Neural progenitor cell (in vitro differentiated cells): ENCODE measurements at places on chromosomes 2 and 18. TPM values are rescaled to one million over a fixed set of nuclear protein-coding genes. Genes with fewer than 3 reads are reported as not detected.
A peak's percentile ranks its signal among the peaks of the same experiment; 100 is the strongest.

The TCF7L1 gene
- total RNA-seq, result 1.0 and 3.7 TPM in 2 replicates

DNA sequence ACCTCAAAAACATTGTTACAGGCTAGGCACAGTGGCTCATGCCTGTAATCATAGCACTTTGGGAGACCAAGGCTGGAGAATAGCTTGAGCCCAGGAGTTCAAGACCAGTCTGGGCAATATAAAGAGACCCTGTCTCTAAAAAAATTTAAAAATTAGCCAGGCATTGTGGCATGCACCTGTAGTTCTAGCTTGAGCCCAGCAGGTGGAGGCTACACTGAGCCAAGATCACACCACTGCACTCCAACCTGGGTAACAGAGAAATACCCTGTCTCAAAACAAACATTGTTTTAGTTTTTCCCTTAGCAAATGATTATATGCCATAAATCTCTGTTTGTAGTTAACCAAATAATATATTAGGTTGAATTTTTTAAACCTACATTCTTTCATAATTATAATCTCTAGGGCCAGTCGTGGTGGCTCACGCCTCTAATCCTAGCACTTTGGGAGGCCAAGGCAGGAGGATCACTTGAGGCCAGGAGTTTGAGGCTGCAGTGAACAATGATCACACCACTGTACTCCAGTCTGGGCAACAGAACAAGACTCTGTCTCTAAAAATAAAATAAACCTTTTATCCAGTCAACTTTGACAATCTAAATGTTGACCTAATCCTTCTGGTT lies 13.3 kb upstream of the CYP20A1 start:
- H3K27me3 ChIP-seq, result no peaks in the 10 kb centered on the region
- H3K4me1 ChIP-seq, result no peaks in the 10 kb centered on the region
- DNase-seq, result peak; percentile 42
- no peaks in the 10 kb centered on the region for H3K36me3 ChIP-seq

GRCh38 chr18:69936191-69936558 lies 11.5 kb downstream of the CD226 start:
- H3K27ac ChIP-seq, result no peak overlapping the region
- no peaks in the 10 kb centered on the region for H3K4me1 ChIP-seq

GRCh38 chr18:13338318-13338717 lies 119.8 kb downstream of the LDLRAD4 start:
- H3K4me1 ChIP-seq, result no peaks in the 10 kb centered on the region
- H3K36me3 ChIP-seq, result no peaks in the 10 kb centered on the region
- H3K4me3 ChIP-seq, result no peak overlapping the region
- no peaks in the 10 kb centered on the region for H3K27me3 ChIP-seq
- H3K27ac ChIP-seq, result no peak overlapping the region

- H3K27me3 ChIP-seq, result no peaks in the 10 kb centered on the region
- no peak for DNase-seq
- H3K4me3 ChIP-seq, result no peak overlapping the region
- H3K4me1 ChIP-seq, result peaks cover 11% of the 10 kb centered on the region
- H3K27ac ChIP-seq, result no peak overlapping the region
- H3K36me3 ChIP-seq, result peaks cover 5% of the 10 kb centered on the region
These were observed 7.4 kb downstream of the WDR43 start for GRCh38 chr2:28901841-28902240.

DNA sequence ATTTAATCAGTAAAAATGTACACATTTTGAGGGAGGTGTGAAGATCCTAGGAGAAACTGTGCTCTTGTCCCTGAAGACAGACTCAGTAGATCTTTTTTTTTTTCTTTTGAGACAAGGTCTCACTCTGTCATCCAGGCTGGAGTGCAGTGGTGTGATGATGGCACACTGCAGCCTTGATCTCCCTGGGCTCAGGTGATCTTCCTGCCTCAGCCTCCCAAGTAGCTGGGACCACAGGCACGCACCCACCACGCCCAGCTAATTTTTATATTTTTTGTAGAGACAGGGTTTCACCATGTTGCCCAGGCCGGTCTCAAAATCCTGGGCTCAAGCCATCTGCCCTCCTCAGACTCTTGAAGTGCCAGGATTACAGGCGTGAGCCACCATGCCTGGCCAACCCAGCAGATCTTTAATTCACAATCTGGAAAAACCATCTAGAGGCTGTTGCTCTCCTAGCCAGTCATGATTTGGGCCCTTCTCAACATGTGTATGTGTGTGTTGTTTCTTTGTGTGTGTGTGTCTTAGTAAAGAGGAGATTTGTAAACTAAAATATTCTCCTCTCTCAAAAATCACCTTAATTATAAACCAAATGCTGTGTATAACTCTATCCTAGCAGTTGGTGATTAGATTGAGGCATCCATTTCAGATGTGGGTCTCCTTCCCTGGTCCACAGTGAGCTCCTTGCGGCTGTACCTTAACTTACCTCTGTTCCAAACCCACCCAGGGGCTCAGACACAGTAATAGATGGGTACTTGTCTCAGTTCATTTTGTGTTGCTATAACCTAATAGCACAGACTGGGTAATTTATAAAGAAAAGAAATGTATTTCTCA lies 3.9 kb upstream of the MYCN start:
- DNase-seq, result no peak
- H3K36me3 ChIP-seq, result no peaks in the 10 kb centered on the region
- no peaks in the 10 kb centered on the region for H3K27me3 ChIP-seq
- H3K4me1 ChIP-seq, result peaks cover 12% of the 10 kb centered on the region

GRCh38 chr2:30394096-30394495 lies 53.0 kb upstream of the LCLAT1 start:
- DNase-seq, result no peak
- no peaks in the 10 kb centered on the region for H3K4me1 ChIP-seq
- H3K27ac ChIP-seq, result no peak overlapping the region
- no peak overlapping the region for H3K4me3 ChIP-seq
- no peaks in the 10 kb centered on the region for H3K36me3 ChIP-seq
- H3K27me3 ChIP-seq, result no peaks in the 10 kb centered on the region

The LCT gene
- total RNA-seq, result 0.03 TPM in 1 of 2 replicates, not detected in the other

DNA sequence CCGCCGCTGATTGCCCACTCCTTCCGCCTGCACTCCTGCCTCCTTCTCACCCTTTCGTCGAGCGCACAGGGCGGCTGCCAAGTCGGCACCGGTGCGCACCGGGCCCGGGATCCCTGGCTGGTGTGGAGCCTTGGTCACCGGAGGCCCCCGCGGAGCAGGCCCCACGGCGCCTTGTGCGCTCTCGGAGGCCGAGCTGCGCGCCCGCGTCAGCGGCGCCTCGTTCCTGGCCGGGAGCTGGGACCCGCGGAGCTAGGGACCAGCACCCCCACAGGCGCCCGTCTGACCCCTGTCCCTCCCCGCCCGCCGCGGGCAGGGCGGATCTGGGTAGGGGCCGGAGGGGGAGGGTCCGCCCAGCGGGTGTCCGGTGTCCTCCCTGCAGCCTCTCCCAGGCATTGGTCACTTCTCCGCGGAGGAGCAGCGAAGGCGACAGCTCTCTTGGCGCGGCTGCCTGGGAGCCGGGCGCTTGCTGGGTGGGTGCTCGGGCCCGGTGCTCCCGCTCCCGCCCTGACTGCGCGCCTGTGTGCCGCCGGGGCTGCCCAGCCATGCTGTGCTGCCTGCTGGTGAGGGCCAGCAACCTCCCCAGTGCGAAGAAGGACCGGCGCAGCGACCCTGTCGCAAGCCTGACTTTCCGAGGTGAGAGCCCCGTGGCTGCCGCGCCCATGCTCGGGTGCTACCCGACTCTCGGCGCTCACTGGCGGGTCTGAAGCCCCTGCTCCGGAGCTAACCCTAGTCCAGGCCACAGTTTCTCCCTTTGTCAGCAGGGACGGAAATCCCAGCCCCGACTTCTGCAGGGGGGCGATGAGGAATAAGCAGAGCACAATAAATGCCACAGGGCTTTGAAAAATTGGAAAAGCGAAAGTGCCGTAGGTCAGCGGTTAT lies 13.2 kb downstream of the DYSF start:
- peak overlapping the region; percentile 61 for H3K4me3 ChIP-seq
- no peak overlapping the region for H3K27ac ChIP-seq
- peaks cover 87% of the 10 kb centered on the region for H3K27me3 ChIP-seq

- no peaks in the 10 kb centered on the region for H3K36me3 ChIP-seq
- no peak overlapping the region for H3K4me3 ChIP-seq
These were observed 12.4 kb upstream of the IL1R1 start for GRCh38 chr2:102129951-102130646.

DNA sequence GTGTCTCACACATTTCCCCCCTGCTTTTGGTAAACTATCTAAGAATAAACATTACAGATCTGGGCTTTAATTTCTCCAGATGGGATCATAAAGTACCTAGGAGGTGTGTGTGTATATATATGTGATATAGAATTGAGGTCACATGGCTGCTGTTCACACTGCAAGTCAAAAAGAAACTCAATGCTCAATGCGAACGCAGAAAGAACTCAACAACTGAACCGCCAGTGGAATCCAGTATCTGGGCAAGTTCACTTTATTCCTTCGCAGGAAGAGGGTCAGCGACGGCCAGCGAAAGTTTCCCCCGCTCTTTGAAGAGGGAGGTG lies 17.7 kb downstream of the POU3F3 start:
- H3K27me3 ChIP-seq, result peaks cover 100% of the 10 kb centered on the region
- DNase-seq, result no peak
- no peaks in the 10 kb centered on the region for H3K36me3 ChIP-seq
- no peak overlapping the region for H3K27ac ChIP-seq
- peak overlapping the region; percentile 88 for H3K4me3 ChIP-seq

The FMNL2 gene
- 64.8 and 99.7 TPM in 2 replicates for total RNA-seq

The TP53I3 gene
- 25.8 and 36.5 TPM in 2 replicates for total RNA-seq

DNA sequence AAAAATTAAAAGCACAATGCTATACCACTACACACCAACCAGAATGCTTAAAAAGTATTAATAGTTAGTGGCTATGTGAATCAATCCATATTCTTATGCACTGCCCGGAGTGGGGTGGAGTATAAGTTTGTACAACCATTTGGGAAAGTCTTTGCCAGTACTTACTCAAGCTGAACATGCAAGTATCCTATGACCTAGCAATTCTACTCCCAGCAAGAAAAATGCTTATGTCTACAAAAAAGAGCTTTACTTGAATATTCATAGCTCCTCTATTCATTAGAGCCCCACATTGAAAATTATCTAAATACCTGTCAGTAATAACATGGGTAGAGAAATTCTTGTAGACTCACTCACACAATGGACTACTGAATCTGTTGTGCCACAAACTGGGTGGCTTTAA lies 21.4 kb upstream of the CNOT11 start:
- H3K4me3 ChIP-seq, result no peak overlapping the region
- no peak for DNase-seq
- no peaks in the 10 kb centered on the region for H3K4me1 ChIP-seq
- no peaks in the 10 kb centered on the region for H3K27me3 ChIP-seq

The CCDC178 gene
- total RNA-seq, result 0.31 and 0.51 TPM in 2 replicates

- no peak for DNase-seq
- H3K27ac ChIP-seq, result no peak overlapping the region
- peaks cover 7% of the 10 kb centered on the region for H3K4me1 ChIP-seq
- no peaks in the 10 kb centered on the region for H3K27me3 ChIP-seq
- H3K36me3 ChIP-seq, result no peaks in the 10 kb centered on the region
These were observed 420.3 kb upstream of the MMADHC start for GRCh38 chr2:150007815-150008430.

- H3K36me3 ChIP-seq, result no peaks in the 10 kb centered on the region
- H3K27me3 ChIP-seq, result no peaks in the 10 kb centered on the region
- no peak overlapping the region for H3K27ac ChIP-seq
- no peak for DNase-seq
These were observed 122.9 kb downstream of the EPB41L3 start for GRCh38 chr18:5420906-5421305.

DNA sequence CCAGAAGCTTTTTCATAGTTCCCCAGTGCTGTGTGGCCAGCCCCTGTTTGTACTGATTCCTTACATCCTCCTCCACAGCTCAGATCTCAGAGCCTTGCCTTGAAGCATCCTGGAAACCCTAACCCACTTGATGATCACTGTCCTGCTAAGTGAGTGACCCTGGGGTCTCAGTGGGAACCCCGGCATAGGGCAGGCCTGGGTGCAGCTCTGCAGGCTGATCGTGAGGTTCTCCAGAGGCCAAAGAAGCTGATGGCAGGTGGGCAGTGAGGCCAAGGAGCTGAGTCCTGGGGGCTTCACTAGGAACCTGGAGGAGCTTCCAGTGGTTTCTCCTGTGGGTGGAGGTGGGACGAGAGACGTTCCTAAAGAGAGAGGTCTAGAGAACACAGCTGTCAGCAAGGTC lies 47.4 kb upstream of the BIN1 start:
- H3K27me3 ChIP-seq, result no peaks in the 10 kb centered on the region
- H3K4me1 ChIP-seq, result peaks cover 3% of the 10 kb centered on the region
- no peaks in the 10 kb centered on the region for H3K36me3 ChIP-seq
- no peak for DNase-seq
- H3K27ac ChIP-seq, result no peak overlapping the region

DNA sequence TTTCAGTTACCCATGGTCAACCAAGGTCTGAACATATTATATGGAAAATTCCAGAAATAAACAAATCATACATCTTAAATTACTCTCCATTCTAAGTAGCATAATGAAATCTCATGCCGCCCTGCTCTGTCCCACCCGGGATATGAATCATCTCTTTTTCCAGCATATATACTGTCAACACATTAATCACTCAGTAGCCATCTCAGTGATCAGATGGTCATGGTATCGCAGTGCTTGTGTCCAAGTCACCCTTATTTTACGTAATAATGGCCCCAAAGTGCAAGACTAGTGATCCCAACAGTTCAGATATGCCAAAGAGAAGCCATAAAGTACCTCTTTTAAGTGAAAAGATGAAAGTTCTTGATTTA lies 43.8 kb downstream of the OSBPL6 start:
- no peaks in the 10 kb centered on the region for H3K36me3 ChIP-seq
- H3K4me1 ChIP-seq, result peaks cover 3% of the 10 kb centered on the region
- no peaks in the 10 kb centered on the region for H3K27me3 ChIP-seq
- no peak overlapping the region for H3K27ac ChIP-seq

The DSG4 gene
- not detected in 2 replicates for total RNA-seq

DNA sequence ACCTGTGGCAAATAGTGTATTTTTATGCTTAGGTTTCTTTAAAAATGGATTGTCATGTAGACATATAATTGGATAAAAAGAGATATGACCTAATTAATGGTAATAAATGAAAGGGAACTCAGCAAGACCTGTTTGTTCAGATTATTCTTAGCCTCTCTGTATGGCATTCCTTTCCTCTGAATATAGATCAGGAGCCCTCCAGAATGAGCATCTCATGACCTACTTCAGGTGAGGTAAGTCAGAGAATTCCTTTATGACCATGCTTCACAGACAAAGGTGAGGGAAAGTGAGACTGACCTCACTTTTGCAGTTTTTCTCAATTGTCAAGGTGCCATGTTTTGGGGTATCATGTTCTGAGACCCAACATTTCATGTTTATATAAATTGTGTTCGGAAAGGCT lies 1744.3 kb upstream of the PIK3C3 start:
- H3K4me1 ChIP-seq, result peaks cover 48% of the 10 kb centered on the region
- no peaks in the 10 kb centered on the region for H3K27me3 ChIP-seq
- DNase-seq, result no peak
- H3K36me3 ChIP-seq, result no peaks in the 10 kb centered on the region
- H3K4me3 ChIP-seq, result no peak overlapping the region
- H3K27ac ChIP-seq, result no peak overlapping the region

DNA sequence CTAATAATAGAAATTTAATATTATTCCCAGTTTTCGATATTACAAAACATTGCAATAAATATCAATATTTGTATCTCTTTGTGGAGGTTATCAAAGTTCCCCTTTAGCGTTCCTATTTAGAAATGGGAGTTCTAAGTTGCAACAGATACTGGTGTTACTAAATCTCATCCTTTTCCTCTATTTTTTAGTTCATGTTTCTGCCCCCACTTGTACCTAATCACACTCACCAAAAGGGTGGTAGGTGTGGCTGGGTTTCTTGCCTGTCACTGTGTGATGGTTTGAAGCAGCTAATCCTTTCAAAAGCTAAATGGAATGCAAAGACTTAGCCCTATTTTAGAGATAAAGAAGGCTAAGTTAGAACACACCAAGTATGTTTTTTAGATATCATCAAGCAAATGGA lies 997.9 kb downstream of the TSN start:
- H3K27me3 ChIP-seq, result no peaks in the 10 kb centered on the region
- H3K4me1 ChIP-seq, result peaks cover 8% of the 10 kb centered on the region
- H3K4me3 ChIP-seq, result no peak overlapping the region
- H3K36me3 ChIP-seq, result no peaks in the 10 kb centered on the region
- H3K27ac ChIP-seq, result no peak overlapping the region
